ENCODE measurements at places on chromosomes 3 and 15. TPM values are rescaled to one million over a fixed set of nuclear protein-coding genes. Genes with fewer than 3 reads are reported as not detected.

- DNase-seq, result no peak
Observed at GRCh38 chr15:25470230-25470629, 31.4 kb upstream of the UBE3A start.

DNA sequence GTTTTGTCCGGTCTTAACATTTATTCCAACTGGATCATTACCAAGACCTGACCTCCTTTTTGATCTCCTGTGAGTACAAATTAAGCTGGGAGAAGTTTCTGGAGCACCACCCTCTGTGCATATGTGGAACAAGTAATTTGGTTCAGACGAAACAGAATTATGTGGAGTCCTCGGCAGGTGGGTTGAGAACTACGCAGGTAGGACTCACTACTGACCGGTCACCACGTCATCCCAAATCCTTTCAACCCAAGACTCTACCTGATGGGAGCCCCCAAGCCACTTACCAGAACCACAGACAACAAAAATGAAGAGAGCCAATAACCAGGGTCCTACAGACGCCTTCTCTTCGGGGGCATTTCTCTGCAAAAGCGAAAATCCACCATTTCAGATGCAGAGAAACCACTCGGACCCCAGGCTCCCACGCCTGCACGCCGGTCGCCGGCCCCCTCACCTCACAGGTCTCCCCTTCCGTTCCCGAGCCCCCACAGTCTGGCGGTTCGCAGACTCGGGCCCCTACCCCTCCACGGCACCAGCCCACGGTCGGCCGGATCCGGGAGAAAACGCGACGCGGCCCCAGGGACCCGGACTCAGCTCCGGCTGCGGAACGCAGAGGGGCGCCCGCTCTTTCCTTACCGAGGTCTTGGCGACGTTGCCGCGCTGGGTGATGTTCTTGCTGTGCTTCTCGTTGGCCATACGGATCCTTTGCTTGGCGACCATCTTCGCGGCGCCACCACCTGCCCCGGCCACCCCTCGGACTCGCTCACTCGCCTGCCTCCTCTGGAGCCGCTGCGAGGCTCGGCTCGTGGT, 674 bp downstream of the SERP1 start:
- no peak for DNase-seq

DNA sequence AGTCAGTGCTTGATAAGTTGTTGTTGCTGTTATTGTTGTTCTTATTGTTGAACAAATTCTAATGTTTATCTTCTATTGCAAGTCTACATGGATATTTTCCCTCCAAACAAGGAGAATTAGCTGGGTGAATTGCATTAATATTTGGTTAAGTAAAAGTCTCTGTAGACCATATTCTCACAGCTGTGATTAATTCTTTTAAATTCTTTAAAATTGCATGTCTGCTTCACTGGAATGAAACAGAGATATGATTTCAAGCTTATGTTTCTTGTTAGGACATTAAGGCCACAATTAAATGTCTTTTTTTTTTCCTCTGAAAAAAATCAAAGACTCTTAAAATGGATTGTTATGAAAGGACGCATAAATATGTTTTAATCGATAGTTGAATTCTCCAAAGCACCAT, 153.4 kb downstream of the EBLN2 start:
- DNase-seq, result peak; percentile 19

DNA sequence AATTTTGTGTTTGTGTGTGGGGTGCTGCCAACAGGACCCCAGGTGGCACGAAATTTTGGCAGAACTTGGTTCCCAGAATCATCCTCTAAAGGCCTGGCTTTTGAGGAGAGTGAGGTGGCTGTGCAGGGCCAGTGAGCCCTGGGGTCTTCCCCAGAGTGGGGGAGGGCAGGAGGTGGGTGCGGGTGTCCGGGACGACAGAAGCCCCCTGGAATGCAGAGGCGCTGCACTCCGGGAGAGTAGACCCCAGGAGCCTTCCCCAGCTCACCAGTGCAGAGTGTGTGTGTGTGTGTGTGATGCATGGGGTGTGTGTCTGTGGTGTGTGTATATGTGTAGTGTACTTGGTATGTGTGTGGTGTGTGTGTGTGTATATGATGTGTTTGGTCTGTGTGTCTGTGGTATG, 44.4 kb upstream of the SEC13 start:
- no peak for DNase-seq

DNA sequence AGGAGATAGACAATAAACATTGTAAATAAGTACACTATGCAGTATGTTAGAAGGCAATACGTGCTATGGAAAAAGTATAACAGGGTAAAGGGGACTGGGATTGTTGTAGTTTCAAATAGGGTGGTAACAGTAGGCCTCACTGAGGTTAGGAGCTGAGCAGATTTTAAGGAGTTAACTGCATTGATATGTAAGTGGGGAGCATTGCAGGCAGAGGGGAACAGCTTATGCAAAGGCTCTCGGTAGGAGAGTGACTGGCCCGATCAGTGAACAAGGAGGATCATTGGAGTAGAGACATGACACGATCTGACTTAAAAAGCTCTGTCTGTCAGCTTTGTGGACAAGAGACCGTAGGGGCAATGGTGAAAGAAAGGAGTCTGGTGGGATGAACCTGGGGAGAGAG, 46.8 kb downstream of the PCCB start:
- no peak for DNase-seq

GRCh38 chr3:147736226-147736625, 327.1 kb downstream of the ZIC1 start:
- DNase-seq, result no peak

DNA sequence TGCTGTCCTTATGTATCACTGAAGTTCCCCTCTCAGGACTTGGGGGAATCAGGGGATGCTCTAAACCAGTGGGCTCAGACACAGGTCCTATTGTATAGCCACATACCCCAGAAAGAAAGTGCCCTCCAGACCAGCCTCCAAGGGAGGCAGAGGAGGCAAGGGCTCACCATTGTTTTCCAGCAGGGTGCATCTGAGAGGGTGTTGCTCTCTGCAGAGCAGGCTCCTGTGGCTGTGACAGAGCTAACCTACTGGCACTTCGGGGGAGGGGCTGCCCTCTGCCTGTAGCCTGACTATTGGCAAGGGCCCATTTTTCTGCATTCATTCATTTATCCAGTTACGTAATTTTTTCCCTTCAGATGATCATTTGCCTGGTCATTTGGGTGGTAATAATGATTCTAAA, 39.9 kb downstream of the EEFSEC start:
- no peak for DNase-seq

- DNase-seq, result no peak
Observed at GRCh38 chr3:37813403-37813802, 48.3 kb upstream of the CTDSPL start.

GRCh38 chr15:86347245-86347644, 267.6 kb downstream of the AGBL1 start:
- no peak for DNase-seq

- no peak for DNase-seq
Observed at GRCh38 chr15:88480981-88481380, 13.5 kb downstream of the MRPS11 start.

DNA sequence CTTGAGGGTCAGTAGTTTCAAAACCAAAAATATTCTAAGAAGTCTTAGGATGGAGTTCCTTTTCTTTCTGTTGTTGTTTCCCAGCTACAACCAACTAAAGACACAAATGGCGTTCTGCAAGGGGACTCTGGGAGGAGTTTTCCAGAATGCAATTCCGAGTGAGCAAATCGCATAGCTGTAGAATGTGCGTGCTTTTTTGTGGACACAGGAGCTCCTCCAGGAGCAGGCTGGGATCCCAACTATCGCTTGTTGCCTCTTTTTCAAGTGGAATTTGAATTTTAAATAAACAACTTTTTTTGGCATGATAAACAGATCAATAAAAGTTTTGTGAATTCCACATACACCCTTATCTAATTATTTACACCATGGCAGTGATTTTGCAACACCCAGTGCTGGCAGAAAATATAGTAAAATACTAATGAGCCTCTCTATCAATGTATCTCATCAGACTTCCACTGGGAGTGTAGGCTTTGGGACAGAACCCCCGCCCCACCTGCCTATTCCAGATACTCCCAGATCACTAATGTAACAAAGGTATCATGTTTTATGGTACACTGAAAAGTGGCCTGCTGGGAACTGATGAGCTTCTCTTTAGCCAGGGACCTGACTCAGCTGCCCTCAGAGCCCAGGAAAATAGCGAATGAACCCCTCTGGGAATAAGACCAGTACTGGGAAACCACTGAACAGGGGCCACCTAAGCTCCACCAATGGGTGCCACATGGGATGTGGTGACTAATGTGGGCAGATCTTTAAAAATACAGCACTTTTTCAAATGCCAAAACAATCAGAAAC, 66.4 kb downstream of the LMCD1 start:
- no peak for DNase-seq

GRCh38 chr15:50146632-50147031, 27.6 kb upstream of the ATP8B4 start:
- no peak for DNase-seq

DNA sequence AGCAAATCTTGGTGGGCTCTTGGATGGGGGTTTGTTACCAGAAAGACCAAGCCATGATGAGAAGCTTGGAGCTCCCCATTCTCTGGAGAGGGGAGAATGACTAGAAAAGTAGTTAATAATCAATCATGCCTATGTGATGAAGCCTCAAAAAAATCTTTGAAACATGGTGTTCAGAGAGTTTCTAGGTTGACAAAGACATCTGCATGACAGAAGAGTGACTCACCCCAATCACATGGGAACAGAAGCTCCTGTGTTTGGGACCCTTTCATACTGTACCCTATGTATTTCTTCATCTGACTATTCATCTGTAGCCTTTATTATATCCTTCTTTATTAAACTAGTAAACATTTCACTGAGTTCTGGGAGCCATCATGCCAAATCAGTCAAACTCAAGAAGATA, 87.4 kb downstream of the BCHE start:
- no peak for DNase-seq

DNA sequence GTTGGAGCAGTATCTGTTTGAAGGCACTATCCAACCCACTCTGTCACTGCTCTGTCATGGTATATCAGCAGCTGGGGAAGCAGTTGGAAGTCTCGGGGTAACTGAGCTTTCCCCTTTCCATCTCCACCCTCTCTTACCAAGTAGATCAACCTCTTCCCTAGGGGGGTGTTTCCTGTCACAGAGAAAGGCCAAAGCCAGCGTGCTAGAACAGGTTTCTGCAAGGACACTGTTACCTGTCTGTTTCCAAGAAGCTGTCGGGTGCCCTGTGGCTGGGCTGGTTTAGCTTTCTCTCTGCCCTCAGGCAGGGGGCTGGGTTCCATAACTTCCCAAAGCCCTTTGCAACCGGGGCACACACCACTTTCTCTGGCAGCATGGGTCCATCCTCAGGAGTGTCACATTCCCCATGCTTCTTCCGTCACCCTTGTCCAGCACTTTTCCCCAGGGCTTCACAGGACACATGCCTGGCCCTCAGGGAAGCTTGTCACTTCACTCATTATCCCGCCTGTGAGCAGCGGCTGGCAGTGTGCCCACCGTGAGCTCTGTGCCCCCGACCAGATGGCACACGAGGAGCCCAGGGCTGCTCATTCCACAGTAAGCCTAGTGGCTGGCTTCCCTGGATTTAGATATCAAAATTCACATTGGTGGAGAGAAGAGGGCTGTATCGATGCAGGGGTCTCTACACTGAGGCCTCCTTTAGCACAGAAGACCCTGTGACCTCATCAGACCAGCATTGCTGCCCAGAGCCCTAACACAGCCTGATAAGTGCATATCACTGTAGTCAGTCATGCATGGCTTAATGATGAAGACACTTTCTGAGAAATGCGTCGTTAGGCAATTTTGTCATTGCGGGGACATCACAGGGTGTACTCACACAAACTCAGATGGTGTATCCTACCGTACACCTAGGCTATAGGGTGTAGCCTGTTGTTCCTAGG, 205.8 kb downstream of the SLCO3A1 start:
- DNase-seq, result no peak

- no peak for DNase-seq
Observed at GRCh38 chr3:23644676-23645075, 161.1 kb upstream of the UBE2E1 start.

DNA sequence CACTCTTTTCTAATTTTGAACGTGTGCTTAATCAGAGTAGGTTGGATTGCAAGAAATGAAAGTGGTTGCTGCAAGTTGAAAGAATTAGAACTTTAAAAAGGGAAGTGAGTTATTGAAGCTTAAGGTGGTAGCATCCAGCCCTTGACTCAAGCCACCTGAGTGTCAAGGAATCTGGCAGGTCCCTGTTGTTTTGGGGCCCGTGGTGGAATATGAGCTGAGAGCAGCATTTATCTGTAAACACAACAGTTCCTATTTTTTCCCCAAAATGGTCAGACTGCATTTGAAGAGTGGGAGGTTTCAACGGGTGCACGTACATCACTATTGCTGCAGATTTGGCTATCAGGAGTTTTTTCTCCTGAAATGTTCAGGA, 1.7 kb downstream of the ITPR1 start:
- DNase-seq, result no peak

GRCh38 chr3:50642382-50642781, 25.4 kb downstream of the MAPKAPK3 start:
- no peak for DNase-seq

DNA sequence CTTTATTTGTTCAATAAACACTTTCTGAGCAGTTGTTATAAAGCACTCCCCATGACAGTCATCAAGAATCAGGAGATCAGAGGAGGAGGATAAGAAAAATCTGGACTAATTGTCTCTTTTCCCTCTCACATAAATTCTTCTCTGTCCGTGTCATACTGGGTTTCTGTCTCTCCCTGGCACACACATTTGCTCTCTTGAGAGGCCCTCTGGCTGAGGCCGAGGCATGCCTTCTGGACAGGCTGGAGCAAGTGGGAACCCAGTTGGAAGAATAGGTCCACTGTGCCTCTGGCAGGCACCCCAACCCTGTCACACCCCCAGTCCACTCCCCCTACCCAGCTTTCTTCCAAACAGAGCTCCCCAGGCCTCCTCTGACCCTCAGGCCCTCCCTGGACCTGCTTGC, 315.8 kb downstream of the UACA start:
- DNase-seq, result no peak

DNA sequence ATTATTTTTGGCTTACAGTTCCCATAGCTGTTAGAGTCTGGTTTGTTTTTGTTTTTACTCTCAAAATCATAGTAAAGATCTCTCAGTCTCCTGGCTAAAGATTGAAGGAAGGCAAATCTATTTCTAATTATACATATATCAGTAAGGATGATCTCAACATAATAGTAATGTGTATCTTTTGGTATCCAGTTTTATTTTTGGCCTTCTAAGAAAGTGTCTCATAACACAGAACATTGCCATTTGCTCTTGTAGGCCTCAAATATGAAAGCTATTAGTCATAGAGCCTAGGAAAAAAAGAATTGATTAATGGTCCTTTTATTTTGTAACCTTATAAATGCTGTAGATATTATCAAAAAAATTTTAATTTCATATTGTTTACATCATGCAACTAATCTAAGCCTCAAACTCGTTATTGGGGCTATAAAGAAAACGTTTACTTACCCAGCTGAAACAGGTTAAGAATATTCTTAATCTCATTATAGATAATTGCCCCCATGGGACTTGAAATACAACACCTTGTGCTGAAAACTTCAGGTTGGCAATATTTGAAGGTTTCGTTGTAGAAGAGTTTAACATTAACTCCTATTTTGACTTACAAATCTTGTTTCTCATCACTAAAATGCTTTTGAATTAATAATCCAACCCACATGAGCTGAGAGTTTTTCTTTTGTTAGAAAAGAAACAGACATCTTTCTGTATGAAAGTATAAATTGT, 16.7 kb downstream of the FBXO45 start:
- no peak for DNase-seq

Gene AMIGO3
- polyA plus RNA-seq, result not detected

Gene EPHB3
- polyA plus RNA-seq, result 3.3 TPM

Gene DHFR2
- 1.6 TPM for polyA plus RNA-seq

Gene FGF7
- polyA plus RNA-seq, result 30.4 TPM

Gene CHL1
- not detected for polyA plus RNA-seq

Gene GOLGA8S
- 0.01 TPM for polyA plus RNA-seq

Gene GP9
- not detected for polyA plus RNA-seq

Gene RASGRF1
- 0.07 TPM for polyA plus RNA-seq

Gene VPS8
- 14.3 TPM for polyA plus RNA-seq

Gene BCL2A1
- not detected for polyA plus RNA-seq

Gene ZBBX
- not detected for polyA plus RNA-seq

Gene COL6A5
- polyA plus RNA-seq, result not detected

Measured in BJ (cell line).